ENCODE measurements at places on chromosomes 7 and 10.

- no peak for DNase-seq
These were observed 601.9 kb upstream of the GALNT17 start for GRCh38 chr7:70529914-70530585.

- no peak for DNase-seq
These were observed 3.8 kb upstream of the MKI67 start for GRCh38 chr10:128130051-128130450.

DNA sequence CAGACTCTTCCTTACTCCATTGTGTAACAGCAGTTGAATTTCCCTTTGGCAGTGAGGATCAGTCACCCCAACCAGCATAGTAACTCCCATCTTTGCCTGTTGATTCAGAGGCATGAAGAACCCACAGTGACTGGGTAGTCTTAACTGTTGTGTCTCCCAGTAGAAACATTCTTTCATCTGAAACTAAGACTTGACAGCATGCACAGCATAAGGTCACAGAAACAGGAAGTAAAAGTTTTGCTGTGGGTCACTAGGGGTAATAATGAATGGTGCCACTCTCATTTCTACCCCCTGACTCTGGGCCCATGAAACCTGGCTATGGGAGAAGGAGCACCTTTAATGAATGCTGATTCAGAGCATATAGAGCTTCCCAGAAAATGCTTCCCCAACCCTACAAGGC, 8.3 kb upstream of the FRMPD2 start:
- DNase-seq = no peak

DNA sequence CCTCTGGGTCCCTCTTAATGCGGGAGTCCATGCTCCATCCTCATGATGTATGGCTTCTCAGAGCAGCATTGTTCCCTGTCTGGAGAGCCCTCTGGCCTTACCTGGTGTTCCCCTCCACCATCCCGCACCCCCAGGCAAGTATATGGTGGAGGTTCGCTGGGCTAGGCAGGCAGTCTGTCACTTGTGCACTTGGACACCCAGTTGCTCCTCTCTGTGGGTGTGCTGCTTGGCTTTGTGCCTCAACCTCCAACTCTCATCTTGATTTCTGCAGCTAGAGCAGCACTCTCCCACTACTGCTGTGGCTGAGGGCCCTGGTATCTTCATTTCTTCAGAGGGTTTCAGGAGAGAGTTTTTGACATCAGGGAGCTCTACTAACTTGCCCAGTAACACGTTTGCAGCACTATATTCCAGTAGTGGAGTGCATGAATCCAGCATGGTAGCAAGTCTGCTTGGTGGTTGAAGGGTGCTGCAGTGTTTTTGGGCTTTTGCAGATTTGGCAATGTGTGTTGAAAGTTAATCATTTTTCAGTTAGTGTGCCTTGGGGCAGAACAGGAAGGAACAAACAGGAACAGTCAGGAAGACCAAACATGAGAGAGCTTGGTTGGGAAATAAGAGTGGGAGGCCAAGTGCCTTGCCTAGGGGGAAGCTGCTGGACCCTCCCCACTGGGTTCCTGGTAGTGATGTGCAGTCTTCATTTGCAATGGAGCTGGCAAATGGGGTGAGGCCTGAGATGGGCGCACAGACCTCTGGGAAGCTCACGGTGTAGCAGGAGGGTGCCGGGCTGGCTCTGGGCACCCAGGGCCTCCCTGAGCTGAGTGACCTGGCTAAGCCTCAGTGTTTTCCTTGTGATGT, 37.4 kb downstream of the TSPAN14 start:
- DNase-seq = no peak

DNA sequence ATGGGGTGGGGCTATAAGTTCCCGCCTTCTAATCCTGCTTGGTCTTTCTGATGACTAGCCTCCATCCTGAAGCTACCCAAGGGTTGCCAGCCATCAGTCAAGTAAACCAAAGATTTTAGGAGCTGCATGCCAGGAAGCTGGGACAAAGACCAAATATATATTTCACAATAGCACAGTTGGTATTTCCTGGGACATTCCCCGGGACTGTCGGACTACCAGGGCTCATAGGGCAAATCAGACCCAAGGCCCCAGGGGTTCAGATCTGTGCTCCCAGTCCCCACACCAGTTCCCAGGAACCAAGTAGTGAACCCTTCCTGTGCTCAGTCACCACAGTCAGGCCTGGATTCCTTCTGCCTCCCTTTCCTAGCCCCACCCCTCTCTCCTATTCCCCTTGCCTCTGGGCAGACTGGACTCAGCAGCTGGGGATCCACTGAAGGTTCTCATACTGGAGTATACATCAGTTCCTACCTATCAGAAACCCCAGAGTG, 5.7 kb upstream of the CXCL12 start:
- DNase-seq = no peak

DNA sequence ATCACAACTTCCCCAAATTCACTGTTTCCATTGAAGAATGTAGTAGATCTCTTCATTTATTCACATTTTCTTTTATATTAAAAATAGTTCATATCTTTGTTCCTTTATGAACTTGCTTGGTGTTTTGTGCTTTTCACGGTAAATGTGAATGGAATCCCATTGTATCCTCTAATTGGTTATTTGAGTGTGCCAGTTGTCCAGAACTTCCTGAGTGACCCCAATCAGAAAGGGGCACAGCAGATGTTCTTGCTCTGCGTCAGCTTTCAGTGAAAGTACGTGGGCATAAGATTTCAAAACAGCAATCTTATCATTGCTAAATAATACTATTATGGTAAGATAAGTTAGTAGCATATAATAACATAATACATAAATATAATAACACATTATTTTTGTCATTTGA, 47.0 kb downstream of the PTPRZ1 start:
- DNase-seq = no peak

- DNase-seq = no peak
These were observed 202.9 kb downstream of the PTEN start for GRCh38 chr10:88066319-88066718.

DNA sequence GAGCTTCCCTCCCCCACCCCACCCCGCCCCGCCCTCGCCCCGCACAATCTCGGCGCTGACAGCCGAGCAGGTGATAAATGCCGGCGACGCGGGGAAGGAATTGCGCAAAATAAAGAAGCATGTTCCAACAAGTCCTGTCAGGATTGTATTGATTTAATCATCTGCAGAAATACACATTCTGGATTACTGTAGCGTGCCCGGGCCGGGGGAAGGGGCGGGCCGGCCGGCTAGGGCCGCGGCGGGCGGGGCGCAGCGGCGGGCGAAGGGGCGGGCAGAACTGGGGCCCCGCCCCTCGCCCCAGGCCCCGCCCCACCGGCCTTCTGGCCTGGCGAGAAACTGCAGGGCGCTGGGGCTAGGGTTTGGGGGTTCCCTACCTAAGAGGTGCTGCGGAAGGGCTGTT, 88.9 kb upstream of the PAX2 start:
- no peak for DNase-seq

- no peak for DNase-seq
These were observed 11.4 kb downstream of the SH3PXD2A start for GRCh38 chr10:103843854-103844570.
